ENCODE measurements at places on chromosomes 7 and 10. TPM values are rescaled to one million over a fixed set of nuclear protein-coding genes. Genes with fewer than 3 reads are reported as not detected.

Gene CDK14
- 14.3 TPM for total RNA-seq

Gene EGR2
- 1.7 TPM for total RNA-seq

Gene MORN4
- 23.4 TPM for total RNA-seq

Gene PLEKHA1
- 50.5 TPM for total RNA-seq

Gene CLDN15
- total RNA-seq, result 2.5 TPM

Gene EIF3B
- 125 TPM for total RNA-seq

Gene UNC5B
- 1.4 TPM for total RNA-seq

Gene ANKRD7
- total RNA-seq, result 0.71 TPM

Gene VSIR
- total RNA-seq, result 46.7 TPM

Gene CALD1
- total RNA-seq, result 2,150 TPM

Gene OIT3
- not detected for total RNA-seq

Gene PAX4
- not detected for total RNA-seq

Gene ARMC10
- total RNA-seq, result 48.5 TPM

Measured in sigmoid colon (tissue), 7 donors.